Right cardiac atrium (tissue), 5 donors: ENCODE measurements at places on chromosomes 6 and 20. TPM values are rescaled to one million over a fixed set of nuclear protein-coding genes. Genes with fewer than 3 reads are reported as not detected.

TFAP2D gene
- not detected for total RNA-seq

OLIG3 gene
- not detected for total RNA-seq

GSTA3 gene
- total RNA-seq, result not detected

PNPLA1 gene
- total RNA-seq, result not detected

UQCC2 gene
- total RNA-seq, result 230 TPM

TSBP1 gene
- not detected for total RNA-seq

WFDC10B gene
- not detected for total RNA-seq

MAK gene
- total RNA-seq, result 0.29 TPM

ZFP57 gene
- total RNA-seq, result 0.32 TPM

SFT2D1 gene
- total RNA-seq, result 24.9 TPM

TAAR5 gene
- not detected for total RNA-seq

PAX1 gene
- not detected for total RNA-seq

DNA sequence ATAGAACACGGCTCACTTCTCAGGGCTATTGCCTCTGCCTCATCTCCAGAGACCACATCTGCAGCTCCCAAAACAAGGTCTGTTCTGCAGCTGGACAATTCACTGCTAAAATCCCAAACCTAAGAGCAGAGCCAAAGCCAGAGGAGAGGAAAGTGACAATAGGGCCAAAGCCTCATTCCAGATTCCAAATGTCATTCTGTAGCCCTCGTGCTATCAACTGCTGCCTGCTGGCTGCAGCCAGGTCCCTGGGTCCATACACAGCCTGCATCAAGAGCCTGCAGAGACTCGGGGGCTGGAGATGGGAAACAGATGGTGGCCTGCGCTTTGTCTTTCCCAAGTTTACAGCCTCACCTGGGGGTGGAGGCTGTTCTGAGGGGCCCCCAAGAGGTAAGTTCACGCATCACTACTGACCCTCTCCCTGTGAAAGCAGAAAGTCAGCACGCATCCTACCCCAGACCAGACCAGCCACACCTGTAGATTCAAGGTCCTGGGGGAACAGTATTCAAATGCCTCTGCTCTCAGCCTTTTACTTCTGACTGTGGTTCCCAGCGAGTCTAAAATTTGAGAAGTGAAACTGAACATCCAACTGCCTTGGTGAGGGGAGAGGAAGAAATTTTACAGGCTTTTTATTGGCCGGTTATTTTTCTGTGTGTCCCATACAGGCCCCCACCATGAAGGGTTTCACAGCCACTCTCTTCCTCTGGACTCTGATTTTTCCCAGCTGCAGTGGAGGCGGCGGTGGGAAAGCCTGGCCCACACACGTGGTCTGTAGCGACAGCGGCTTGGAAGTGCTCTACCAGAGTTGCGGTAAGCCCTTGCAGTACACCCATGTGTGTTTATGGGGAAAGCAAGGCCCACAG, at the start of gene LY86:
TSS of gene LY86 (plus strand) at position 657 of the 860 bp plus-strand sequence. CDS start at position 672, 15 bp downstream.
- no peak for DNase-seq

GRCh38 chr20:38649275-38649891, 47.8 kb downstream of the ARHGAP40 start:
- no peak for DNase-seq

DNA sequence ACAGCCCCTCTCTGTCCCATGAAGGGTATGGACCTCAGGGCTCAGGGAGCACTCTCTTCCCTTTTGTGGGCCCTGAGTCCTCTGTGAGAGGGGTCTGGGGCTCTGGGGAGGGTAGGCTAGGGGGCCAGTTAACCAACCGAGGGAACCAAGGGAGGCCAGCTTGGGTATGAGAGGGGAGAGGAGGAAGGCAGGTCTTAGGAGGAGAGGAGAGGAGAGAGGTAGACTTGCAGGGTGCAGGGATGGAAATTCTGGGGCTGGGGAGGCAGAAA, 720 bp downstream of the DUSP15 start:
- no peak for DNase-seq

DNA sequence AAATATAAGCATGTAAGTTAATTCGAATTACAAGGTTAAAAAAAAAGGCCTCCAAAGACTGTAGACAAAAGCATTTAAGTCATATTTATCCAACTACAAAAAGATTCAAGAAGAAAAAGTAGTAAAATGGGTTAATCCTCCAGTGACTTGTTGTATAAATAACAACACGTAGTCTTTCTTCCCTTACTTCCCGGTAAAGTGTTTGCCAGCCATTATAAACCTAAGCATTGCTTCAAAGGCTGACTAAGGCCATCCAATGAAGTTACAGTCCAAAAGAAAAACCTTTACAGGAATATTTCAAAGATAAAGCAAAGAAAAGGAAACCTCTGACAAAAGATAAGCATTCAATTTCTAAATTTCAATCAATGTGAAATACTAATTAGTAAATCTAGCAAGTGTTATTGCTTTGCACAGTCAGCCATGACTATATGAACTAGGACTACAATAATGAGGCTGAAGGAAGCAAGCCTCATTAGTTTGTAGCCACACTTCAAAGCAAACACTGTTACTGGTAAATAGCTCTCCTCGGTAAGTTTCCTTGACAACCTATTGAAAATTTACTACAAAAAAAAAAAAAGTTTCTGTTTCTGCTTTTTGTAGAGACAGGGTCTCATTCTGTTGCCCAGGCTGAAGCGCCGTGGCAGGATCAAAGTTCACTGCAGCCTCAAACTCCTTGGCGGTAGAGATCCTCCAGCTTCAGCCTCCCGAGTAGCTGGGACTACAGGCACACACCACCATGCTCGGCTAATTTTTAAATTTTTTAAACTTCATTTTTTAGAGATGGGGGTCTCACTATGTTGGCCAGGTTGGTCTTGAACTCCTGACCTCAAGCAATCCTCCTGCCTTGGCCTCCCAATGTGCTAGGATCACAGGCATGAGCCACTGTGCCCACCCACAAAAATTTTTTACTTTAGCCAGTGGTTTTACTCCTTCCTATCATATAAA, 46.0 kb downstream of the NUDT3 start:
- no peak for DNase-seq

DNA sequence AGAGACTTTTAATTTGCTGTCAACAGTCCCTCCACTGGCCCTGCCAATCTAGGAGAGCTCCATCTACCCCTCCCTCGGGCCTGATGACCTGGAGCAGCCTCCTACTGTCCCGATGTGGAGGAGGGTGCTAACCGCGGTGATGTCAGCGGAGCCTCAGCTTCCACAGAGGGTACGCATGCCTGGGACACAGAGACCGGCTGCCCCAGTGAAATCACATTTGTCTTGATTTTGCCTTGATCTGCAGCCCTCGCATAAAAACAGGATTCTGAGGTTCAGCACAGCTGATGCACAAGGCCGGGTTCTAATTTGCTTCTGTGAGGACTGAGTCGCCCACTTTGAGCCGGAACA, 77.6 kb downstream of the STK35 start:
- DNase-seq, result no peak

GRCh38 chr6:2920671-2921112, 17.6 kb upstream of the SERPINB9 start:
- no peak for DNase-seq

GRCh38 chr20:23094213-23094896, 8.2 kb upstream of the CD93 start:
- no peak for DNase-seq

DNA sequence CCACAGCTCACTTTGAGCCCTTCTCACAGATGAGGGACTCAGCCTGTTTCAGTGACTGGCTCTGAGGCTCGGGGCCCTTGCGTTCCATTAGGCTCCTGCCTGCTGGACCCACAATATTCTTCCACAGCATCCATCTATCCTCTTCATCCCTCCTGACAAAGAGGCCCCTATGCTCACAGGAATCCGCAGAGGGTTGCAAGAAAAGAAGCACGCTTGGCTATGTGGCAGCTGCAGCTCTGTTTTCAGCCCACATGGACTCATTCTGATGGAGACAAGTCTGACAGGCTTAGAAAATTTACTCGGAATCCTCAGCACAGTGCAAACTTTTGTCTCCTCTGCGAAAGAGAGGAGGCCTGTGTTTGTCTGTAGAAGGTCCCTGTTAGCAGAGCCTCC, 207.5 kb downstream of the SYNDIG1 start:
- no peak for DNase-seq

GRCh38 chr6:18595774-18596530, 208.8 kb downstream of the RNF144B start:
- no peak for DNase-seq

GRCh38 chr6:44563397-44563796, 175.9 kb downstream of the CDC5L start:
- no peak for DNase-seq

DNA sequence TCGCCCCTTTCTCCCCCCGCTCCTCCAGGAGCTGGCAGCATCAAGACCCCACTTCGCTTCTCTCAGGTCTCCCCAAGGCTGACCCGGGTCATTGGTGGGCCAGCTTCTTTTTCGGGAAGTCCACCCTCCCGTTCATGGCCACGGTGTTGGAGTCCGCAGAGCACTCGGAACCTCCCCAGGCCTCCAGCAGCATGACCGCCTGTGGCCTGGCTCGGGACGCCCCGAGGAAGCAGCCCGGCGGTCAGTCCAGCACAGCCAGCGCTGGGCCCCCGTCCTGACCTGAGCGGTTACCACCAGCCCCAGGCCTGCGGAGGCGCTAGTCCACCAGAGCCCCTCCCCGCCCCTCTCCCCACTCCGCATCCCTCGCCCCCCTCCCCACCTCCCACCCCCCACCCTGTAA, 1.0 kb downstream of the PPDPF start:
- no peak for DNase-seq

DNA sequence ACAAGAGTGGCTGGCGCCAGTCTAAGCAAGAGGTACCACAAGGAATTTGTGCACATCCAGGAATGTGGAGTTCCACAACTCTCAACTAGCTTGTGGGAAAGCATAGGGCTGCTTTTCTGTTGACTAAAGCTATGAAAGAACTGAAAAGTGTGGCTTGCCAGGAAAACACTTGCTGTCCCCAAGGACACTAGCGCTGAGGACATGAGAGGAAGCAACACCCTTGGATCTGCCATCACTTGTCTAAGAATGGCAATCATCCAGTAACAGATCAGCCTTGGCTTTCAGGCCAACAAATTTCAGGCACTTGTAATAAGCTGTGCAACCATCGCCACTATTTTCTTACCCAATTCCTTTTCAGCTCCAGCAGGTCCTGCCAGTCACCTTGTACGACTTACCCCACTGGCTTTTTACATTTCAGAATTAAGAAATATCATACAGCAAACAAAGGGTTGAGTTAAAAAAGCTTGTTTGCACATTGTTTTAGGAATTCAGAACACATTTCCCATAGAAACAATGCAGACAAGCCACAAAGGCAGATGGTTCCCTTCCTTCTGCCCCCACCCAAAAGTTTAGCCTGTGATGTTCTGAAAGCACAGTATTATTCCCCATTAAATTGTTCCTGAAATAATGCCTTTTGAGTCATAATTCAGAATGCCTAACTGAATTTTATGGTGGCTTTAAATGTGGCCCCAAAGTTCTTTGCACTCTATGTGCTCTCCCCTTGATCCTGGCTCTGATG, 57.9 kb upstream of the SSTR4 start:
- peak; percentile 54 for DNase-seq

GRCh38 chr6:71047417-71047816, 90.6 kb upstream of the B3GAT2 start:
- DNase-seq, result no peak

DNA sequence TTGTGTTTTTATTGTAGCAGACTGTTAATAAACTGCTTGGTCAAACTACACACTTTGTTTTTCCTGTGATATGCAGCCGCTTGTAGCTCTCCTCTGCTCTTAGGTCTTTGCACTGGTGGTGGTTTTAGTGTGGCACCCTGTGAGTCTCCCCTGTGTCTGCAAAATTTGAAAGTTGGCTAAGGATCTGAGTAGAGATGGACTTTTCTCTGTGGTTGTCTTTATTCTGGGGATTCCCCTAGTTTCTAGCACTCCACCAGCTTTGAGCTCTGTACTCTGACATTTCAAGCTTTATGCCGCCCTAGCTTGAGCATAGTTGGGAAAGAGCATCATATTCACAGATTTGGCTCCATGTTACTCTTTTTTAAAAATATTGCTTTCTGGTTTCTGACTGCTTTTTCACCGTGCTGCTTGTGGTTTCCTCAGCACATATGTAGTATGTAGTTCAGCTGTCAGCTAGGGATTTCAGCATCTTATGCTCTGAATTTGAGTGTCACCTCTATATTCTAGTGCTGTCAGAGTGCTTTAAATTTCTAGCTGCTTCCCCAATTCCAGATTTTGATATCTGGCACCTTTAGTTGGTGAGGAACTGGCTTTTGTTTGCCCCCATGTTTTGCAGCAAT, 25.4 kb downstream of the CDYL start:
- no peak for DNase-seq

DNA sequence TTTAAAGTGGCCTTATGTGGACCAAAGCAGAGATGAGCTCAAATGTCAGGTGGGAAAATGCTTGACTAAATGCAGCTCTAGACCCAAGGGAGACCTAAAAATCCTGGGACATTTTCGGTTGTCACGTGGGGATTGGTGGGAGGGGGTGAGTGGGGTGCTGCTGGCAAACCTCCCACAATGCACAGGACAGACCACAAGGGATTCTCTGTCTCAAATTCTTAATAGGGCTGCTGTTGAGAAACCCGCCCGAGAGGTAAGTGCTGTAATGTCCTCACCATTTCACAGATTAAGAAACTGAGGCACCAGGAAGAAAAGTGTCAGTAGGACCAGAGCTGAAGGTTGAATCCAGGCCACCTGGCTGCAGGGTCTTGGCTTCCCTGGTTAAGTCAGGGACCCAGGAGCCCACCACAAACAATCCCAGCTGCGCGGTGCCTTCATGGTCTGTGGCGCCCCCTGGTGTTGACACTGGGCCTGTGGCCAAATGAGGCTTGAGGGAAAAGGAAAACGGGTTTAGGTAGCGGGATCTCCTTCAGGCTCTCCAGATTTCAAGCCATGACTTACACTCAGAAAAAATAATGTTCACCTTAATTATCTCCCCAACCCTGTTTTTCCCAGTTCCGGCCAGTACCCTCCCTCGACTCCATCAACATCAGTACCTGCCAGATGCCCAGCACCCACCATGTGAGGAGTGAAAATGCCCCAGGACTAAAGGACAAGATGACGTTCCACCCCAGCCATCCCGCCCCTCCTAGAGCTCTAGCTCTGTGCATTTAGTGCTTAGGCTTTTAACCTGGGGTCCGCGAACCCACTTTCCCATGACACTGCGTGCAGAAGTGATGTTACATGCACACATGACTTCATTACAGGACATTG, 7.2 kb downstream of the HLA-G start:
- peak; percentile 78 for DNase-seq

DNA sequence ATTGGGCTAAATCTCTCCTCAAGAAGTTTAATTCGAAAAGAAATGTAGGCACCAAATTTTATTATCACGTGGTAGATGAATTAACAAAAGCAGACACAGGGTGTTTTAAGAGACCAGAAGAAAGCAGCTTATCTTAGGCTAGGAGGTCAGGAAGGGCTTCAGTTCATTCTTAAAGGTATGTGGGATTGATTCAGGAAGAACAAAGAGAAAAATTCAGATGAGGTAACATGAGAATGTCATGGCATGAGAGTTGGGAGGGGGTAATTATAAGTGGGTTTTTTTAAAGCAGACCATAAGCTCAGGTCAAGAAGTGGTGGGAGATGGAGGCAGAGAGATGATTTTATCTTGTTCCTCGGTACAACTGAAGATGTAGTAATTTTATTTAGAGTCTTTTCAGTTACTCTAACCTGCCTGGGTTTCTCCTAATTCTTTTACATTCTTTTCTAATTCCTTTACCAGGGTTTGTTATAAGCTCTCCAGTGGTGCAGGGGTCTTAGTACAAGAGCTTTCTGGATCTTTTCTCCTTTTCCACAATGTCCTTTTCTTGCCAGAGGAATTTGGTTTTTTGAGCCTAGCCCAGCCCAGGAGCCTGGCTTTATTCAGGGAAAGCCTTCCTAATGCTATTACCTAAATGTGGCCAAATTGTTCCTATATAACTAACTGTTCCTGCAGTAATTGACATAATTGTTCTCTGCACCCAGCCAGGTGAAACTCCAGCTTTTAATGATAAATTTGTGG, 474.1 kb upstream of the BTBD3 start:
- DNase-seq, result no peak
